ENCODE measurements at places on chromosomes 7 and 10.
A peak's percentile ranks its signal among the peaks of the same experiment; 100 is the strongest.

- no peak for DNase-seq
Measured at GRCh38 chr10:122171302-122172075, 99.6 kb upstream of the BTBD16 start.

- no peak for DNase-seq
Measured at GRCh38 chr7:141118767-141119166, 44.9 kb downstream of the TMEM178B start.

GRCh38 chr10:130300608-130301020, 164.4 kb downstream of the GLRX3 start:
- DNase-seq, result peak; percentile 59

DNA sequence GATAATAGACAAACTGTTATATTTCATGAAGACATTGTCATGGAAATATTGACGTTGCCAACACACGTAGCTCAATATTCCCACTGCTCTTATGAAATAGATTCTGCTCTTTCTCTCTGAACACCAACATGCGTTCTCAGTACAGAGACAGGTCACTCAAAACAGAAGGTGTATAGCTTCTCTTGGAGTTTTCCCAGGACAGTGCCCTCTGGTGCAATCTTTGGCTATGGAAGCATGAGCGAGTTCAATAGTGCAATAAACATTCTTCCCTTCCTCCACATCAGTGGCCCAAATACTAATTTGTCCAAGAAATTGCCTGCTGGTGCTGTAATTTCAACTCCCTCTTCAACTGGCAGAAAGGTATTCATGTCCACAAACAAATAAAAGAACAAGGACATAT, 145.3 kb downstream of the MAGI2 start:
- no peak for DNase-seq

GRCh38 chr7:1572111-1572822, 2.4 kb upstream of the PSMG3 start:
- no peak for DNase-seq

DNA sequence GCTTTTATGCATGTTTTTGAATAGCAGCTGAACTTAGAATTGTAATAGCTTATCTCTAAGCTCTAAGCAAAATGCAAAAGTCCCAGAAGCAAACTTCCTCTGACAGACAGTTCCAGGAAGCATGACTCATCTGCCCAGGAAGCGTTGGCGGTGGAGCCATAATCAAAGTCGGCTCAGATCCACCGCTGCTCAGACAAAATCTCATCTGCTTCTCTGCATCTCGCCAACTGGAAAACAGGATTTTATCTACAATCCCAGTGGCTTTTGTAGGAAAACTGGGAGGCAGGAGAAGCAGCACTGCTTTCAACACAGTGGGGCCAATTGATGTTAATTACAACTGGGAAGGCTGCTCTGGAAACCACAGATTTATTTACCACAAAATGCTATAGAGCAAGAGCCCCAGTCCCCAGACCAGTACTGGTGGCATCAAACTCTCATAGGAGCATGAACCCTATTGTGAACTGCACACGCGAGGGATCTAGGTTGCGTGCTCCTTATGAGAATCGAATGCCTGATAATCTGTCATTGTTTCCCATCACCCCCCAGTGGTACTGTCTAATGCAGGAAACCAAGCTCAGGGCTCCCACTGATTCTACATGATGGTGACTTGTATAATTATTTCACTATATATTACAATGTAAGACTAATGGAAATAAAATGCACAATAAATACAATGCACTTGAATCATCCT, 99.9 kb downstream of the CUBN start:
- DNase-seq, result peak; percentile 77

DNA sequence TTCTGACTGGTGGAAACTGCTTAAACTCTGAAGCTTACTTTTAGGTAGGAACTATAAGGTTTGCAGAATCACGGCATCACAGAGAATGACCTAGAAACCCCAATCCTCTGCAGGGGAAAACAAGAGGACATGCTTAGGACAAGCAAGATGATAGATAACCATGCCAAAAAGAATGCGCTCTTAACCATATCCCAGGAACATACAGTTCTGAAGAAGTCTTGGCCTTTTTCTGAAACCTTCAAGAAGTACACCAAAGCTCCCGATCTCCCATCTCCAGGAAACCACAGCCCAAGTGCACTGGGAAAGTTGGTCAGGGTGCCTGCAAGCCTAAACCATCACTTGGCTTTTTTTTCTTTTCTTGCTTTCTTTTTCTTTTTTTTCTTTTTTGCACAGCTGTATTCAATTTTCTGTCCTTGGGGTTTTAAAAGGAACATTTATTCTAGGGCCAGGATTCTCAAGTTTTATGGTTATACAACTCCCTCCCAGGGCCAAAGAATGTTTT, 12.2 kb upstream of the SVIL start:
- no peak for DNase-seq

DNA sequence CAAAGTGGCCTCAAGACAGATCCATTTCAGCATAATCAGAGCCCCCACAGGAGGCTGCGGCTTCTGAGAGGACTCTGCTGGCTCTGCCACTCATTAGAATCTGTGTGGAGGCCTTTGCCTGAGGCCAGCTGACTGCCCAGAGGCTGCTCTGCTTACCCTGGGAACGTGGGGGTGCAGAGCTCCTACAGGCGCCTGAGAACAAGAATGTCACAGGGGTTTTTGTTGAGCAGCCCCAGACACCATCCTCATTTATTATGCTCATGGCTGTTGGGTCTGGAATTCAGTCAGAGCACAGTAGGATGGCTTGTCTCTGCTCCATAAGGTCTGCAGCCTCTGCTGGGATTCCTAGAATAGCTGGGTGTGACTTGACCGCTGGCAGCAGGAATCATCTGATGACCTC, 101.8 kb upstream of the GDF10 start:
- DNase-seq, result no peak

GRCh38 chr7:115240242-115240641, 318.3 kb downstream of the MDFIC start:
- no peak for DNase-seq

DNA sequence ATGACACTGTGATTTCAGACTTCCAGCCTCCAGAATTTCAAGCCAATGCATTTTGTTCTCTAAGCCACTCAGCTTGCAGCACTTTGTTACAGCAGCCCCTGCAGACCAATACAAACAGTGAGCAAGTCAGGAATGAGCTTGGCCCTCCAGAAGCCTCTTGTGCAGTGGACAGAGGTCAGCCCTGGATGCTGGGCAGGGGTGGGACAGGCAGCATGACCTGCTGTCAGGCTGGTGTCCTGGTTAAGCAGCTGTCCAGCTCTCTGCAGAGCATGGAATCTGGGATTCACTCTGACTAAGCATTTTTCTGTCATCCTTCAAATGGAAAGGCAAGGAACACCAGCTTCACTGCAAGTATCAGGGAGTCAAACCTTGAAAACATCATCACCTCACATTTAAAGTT, 85.5 kb upstream of the GDF10 start:
- no peak for DNase-seq

GRCh38 chr10:111277661-111278060, 200.8 kb downstream of the ADRA2A start:
- DNase-seq, result no peak

GRCh38 chr10:75202321-75203045, 8.1 kb upstream of the VDAC2 start:
- no peak for DNase-seq

- no peak for DNase-seq
Measured at GRCh38 chr10:122981066-122981464, 864 bp downstream of the PSTK start.

DNA sequence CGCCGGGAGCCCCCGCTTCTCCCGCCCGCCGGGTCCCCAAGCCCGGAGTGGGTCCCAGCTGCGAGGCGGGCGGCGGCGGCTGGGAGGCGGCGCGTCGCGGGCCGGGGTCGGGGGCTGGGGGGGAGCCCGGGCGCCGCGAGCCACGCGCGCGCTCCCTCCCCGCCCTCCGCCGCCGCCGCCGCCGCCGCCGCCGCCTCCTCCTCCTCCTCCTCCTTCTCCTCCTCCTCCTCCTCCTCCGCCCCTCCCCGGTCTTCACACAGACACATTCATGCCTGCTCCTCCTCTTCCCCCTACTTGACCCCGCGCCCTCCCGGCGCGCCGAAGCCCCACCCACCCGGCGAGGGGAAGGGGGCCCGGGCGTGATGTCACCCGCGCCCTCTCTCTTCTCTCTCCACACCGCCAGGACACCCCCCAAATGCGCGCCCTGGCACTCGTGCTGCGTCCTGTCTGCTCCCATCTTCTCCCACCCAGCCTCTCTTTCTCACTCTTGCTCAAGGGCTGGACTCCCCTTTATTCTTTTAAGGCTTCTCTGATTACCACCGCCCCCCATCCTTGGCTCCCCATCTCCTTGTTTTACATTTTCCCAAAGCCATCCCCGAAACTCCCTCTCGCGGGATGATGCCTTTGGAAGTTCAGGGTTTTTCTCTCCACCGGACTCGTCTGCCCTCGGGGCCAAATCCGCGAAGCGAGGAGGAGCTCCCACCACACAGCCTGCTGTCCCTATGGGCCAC, 967 bp upstream of the GLI3 start:
- DNase-seq, result no peak

GRCh38 chr10:111996103-111996502, 187.5 kb downstream of the GPAM start:
- no peak for DNase-seq

DNA sequence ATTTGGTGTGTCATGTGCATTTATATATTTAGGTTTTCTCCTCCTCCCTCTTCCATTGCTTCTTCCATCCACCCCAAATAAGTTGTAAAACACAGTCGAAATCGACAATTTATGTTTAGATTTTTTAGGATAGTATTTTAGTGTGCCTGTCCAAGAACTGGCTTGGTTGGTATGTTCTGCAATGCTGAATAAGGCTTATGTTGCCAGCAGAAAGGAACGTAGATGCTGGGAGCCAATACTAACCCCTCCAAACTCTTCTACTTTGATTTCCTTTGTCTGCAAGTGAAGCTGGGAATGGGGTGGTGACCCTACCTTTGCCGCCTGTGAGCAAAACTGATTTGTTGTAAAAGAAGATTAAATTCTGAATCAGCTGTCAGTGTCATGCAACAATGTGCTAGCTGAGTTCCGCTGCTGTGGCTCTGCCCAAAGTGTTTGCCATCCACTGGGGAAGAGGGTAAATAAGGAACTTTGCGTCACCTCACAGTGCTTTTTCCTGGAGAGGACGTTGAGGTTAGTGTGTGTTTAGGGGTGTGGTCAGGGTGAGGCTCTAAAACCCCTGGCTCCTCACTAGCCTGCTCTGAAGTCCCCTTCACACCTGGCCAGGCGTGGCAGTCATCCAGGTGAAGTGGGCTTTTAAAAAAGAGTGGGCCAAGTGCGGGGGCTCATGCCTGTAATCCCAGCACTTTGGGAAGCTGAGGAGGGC, 44.4 kb downstream of the TACC2 start:
- DNase-seq, result no peak

- DNase-seq, result peak; percentile 43
Measured at GRCh38 chr10:102714621-102715455, at the start of gene SFXN2. Gene SFXN2 (plus strand): TSS chr10:102714636. CDS start chr10:102726637, 12,001 bp downstream.

DNA sequence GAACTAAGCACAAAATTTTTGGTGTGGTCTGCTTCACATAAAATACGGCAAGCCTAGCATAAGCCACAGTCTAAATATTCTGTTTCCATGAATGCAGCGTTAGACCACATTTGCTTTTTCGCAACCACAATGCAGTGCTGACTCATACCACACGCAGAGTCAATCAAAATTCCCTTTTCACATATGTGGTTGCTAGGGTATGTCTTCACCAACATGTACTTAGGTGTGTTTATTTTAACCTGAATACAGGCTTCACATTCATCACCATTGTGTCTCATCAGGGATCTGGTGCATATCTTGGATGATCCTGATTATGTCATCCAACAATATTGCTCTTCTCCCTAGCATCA, 90.8 kb downstream of the CHN2 start:
- DNase-seq, result no peak

DNA sequence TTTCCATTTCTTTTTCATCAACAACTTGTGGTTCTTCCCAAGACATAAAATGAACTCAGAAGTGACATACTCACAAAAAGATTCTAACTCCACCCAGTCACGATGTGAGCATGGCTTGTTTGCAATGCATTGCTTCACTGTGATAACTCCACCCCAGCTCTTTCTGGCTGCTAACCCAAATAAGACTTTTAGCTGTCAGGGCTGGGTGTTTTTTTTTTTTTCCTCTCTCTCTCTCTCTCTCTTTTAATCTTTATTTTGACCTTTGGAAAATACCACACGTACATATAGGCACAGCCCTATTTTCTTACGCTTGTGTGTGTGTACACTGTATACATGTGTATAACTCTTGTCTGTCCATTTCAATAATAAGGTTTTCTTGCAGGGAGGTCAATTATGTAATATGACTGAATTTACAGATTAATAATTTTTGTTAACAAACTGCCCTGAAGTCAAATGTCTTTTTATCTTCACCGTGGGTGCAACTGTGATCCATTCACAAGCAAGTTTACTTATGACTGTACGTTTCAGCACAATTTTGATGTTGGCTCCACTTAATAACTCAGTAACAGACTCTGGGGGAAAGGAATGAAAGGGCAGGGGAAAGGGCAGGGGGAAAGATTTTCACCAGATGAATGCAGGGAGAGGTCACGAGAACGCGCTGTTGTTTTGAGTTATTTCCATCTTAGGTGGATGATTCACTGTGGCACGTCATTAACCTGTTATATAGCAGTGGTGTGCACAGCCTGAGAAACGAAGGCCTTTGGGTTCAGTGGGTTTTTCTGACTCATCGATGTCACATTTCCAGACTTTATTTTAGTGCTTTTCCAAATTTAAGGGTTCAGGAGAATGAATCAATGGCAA, 49.1 kb downstream of the APBB1IP start:
- DNase-seq, result peak; percentile 41

GRCh38 chr10:52226197-52226847, 87.8 kb upstream of the DKK1 start:
- no peak for DNase-seq

DNA sequence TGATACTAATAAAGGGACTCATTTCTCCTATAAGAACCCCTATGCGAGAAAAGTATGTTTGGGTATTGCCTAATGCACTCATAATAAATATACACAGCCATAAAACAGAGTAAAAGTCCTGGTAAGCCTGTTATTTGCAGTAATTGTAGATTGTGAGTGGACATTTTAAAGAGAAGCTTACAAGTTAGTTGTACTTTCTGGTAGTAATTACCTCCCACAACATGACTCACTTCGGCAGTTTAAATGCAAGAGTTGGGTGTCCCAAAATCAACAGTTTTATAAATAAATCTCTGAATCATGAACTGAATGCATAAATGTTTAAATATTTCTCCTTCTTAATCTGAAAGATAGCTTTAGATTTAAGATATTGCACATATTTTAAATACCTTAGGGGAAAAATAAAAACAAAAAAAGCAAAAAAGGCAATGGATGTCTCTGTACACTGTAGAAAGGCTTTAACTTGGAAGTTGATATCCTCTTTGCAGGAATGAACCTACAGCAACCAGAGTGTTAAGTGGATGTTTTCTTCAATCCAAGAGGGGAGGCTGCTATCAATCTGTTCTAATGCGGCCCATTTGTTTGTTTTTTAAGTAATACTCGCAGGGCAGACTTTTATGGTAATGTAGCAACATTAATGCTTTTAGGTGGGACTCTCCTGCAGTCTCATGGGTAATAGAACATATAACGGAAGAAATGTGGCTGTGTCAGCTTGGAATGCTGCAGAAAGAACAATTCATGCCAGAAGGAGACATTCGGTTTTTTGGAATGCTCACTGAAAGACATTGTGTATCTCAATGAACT, 57.3 kb upstream of the ZEB1 start:
- DNase-seq, result no peak
